Activated gamma-delta T cell (primary cell): ENCODE measurements at places on chromosomes 3 and 15.

- DNase-seq, result no peak
These were observed 40.1 kb downstream of the TMEM44 start for GRCh38 chr3:194592798-194593752.

DNA sequence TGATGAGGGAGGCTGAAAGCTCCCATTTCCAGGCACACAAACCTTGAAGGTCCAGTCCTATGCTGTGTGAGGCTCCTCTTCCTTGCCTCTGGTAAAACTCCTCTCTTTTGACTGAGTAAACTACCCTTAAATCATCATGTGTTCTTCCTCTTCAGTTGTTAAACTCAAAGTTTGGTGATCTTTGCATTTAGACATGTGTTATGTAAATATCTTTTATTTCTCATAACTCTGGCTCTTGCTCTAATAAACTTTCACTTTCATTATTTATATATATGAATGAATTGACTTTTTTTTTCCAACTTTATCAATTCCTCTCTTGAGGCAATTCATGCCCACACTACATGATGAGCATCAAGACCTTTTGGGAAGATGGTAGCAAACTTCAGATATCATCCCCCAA is 26.6 kb downstream of the SUCNR1 start:
- no peak for DNase-seq

DNA sequence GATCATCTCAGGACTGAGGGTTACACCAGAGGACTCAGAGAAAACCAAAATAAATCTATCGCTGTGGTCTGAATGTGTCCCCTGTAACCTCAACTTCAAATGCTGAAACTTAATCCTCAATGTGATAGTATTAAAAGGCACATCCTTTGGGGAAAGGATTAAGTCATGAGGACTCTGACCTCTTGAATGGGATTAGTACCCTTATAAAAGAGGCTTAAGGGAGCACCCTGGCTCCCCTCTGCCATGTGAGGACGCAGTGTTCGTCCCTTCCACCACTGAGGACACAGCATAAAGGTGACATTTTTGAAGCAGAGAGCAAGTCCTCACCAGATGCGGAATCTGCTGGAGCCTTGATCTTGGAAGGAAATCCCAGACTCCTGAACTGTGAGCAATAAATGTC is 39.5 kb downstream of the SRPRB start:
- DNase-seq, result no peak

DNA sequence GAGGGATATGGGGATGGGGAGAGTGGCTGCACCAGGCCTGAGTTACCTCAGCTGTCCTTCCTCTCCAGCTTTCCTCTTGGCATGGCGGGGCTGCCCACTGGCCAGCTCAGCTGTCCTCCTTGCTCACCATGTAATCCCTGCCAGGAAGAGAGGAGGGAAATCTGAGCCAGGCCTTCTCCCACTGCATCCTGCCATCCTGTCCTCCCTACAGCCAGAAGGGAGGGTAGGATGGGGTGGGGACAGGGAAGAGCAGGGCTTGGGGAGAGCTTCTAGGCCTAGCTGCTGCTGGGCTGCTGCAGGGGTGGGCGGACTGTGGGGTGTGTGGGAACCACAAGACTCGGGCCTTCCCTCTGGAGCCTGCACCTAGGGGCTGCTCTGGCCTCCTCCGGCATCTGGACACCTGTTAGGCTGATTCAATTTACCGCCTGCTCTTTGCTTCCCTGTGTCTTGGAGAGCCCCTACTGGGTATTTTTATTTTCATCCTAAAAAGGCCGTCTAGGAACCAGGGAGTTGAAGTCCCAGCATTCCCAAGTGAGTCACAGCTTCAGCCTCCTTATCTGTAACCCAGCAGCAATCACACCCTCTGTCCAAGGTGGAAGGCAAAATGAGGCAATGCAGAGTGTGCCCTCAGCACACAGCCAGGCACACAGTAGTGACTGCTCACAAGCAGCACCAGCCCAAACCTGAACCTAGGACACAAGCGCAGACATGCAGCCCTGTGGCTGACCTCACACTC is 13.1 kb upstream of the KY start:
- no peak for DNase-seq

DNA sequence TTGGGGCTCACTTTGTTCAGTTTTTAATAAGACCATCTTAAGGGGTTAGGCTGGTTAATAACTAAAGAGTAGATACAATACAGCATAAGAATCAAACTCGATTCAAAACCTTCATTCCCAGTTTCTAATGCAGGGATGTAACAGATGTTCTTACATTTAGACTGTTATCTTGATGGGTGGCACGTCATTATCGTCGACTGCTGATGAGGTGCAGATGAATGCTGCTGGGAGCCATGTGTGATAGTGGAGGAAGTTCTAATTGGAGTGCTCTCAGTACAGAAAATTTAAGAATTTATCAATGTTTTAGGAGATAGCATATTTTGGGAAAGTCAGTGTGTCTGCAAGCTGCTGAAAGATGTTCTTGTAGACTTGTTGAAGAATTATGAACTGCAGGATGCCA is 331.5 kb downstream of the PTPRG start:
- DNase-seq, result no peak

DNA sequence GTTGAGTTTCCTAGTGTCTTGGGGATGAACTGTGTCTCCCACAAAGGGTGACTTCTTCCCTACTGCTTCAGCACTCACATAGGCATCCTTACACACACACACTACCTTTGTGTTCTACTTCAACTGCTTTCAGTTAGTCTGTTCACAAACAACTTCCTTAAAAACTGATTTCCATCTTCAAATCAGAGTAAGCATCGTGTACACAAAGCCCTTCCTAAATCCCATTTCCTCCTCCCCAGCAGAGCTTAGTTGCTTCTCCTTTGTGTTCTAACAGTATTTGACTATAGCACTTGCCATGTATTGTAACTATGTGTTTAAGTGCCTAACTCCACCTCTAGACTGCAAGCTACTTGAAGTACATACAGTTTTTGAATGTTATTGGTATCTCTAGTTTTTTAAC is 71.7 kb downstream of the TNIK start:
- no peak for DNase-seq

- no peak for DNase-seq
These were observed 29.5 kb upstream of the OSTN start for GRCh38 chr3:191169566-191169965.

GRCh38 chr15:80904998-80905397 is 84.6 kb downstream of the MESD start:
- DNase-seq, result no peak

DNA sequence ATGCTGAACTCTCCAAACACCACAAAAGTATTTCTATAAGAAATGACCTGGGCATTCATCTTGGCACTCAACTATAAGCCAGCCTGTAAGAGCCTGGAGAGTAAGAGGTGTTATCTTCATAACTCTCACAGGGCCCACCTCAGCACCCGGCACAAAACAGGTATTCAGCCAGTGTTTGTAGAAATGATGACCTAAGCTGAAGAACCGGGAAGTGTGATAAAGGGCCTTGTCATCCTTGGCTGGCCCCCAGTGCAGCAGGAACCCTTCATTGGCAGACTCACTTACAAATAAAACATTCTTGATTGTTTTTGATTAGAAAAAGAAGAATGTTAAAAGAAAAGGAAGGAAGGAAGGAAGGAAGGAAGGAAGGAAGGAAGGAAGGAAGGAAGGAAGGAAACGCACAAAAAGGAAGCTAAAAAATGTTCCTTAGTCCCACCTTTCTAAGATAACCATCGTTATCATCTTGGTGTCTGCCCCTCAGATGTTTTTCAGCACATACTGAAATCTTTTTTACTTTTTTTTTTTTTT is 52.1 kb downstream of the DAPK2 start:
- DNase-seq, result no peak

DNA sequence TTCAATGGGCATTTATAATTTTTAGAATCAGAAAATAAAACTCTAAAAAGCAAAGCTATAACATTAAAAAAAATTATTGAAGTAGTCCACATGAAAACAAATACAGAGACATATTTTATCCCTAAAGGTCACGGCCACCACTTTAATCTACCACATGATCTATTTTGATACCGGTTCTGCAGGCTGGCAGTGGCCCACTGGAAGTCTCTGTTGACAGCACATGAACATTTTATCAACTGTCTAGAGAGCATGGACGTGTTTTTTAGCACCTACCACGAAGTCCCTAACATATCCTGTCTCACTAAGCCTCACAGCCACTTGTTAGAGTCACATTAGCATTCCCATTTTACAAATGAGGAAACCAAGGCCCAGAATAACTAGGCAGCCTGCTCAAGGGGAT is 1.8 kb upstream of the CPA3 start:
- DNase-seq, result no peak

DNA sequence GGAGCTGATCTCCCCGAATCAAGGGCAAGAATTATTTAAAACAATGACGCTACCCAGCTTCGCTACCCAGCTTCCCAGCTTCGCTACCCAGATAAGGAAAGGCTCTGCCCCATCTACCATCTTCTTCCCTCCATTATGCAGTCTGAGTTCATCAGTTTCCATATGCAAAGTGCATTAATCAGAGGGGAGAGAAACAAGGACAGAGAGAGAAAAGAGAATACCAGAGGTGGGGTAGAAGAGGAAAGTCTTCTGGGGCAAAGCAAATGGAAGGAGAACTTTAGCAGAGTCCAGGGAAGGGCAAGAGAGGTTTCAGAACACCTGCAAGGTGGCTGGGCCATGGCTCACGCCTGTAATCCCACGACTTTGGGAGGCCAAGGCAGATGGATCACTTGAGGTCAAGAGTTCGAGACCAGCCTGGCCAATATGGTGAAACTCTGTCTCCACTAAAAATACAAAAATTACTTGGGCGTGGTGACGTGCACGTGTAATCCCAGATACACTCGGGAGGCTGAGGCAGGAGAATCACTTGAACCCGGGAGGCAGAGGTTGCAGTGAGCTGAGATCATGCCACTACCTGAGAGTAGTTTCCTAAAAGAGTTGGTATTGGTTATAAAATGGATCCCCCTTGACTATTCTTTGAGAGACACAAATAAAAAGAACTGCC is 70.4 kb upstream of the SPATA12 start:
- no peak for DNase-seq

- DNase-seq, result peak; percentile 22
These were observed at the start of gene PODXL2 for GRCh38 chr3:127628788-127629466. PODXL2 (plus strand) TSS chr3:127629185; CDS start chr3:127629220, 35 bp downstream.

DNA sequence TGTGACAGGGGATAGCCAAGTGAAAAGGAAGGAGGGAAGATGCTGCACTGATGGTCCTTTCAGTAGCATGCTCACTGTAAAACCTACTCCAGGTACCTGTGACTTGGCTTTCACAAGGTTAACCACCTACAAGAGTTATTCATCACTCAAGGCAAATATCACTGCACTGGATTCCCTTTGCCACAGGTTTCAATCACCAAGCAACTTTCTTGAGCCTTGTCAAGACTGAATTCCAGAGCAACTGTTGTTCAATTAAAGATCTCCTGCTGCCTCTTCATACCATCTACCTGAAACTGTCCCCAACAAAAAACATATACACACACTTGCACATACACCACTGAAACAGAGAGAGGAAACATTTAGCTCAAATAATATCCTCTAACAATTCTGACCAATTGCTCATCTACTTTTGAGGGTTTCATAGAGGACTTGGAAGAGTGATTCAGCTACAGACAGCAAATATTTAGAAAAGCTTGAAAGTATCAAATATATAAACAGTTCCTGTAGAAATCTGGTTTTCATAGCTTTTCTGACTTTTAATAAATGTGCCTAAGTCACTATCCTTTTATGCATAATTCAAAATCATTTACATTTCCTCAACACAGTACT is 6.5 kb downstream of the IGF2BP2 start:
- DNase-seq, result no peak

DNA sequence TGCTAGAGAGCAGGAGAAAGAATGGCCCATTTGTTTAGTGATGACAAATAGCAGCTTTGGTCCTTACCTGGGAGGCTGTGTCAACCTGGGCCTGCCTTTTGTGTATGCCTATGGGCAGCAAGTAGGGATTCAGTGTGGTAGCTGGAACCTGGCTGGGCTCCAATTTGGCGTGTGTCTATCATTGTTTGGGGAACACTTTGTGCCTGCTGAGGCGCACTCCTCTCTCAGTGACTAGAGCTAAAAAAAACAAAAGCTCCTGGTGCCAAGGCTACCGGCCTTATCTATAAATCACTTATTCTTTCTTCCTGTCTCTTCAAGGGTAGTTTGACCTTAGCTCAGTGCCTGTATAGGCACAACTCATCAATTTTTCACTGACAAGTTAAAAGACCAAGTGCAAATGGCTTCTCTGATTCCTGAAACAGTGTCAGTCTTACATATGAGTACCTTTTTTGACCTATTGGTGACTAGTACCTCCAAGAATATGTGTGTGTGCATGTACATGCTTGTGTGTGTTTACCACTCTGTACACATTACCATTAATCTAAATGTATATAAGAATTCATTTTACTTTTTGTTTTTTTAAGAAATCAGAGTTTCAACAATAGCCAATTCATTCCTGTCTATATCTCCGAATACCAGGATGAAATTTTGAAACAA is 54.6 kb downstream of the GMNC start:
- no peak for DNase-seq

DNA sequence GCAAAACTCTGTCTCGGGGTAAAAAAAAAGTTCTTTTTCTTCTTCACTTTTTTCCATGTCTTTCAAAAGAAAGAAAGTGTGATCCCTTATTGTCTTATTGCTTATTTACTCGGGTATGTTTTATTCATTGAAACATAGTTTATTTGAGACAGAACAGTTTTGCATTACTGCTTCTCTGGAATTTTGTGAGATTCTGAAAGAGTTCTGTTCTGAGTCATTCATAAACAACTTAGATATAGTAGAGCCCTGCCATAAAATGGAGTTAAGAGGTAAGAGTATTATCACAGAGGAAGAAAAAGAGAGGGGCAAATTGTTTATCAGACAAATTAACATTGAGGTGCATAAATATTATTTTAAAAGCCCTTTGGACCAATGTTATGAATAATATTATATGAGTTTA is 522.2 kb downstream of the ROBO2 start:
- no peak for DNase-seq

DNA sequence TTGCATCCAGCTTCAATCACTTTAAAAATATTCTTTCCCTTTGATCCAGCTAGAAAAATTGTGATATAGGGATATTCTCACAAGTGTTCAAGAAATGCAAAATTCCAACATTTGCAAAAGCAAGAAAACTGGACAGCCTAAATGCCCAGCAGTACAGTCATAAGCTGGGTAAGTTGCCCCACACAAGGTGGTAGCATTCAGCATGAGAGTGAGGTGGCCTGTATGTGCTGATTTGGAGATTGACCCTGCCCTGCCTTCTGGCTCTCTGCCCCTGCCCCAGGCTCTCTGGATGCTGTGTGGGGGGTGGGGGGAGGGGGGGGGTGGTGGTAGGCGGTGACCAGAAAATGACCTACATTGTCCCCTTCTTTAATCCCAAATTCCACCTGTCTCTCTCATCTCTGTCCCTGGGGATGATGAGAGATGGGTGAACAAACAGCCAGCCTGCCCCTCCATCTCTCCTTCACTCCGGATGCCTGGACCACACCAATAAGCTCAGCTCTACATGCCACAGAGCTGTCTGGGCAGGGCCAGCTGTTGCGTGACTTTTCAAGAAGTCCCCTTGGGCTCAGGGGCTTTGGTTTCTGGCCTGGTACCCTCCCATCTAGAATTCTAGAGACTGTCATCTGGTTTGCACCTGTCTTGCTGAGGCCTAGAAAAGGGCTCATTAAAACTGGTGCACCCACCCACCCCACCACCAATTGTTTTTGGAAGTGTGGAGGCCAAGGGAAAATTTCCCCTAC is 42.2 kb downstream of the SLC28A1 start:
- no peak for DNase-seq

GRCh38 chr3:43019826-43020225 is 40.7 kb downstream of the GASK1A start:
- DNase-seq, result no peak
